ENCODE measurements at places on chromosomes 1 and 21. TPM values are rescaled to one million over a fixed set of nuclear protein-coding genes. Genes with fewer than 3 reads are reported as not detected.

The FCRL6 gene
- not detected for total RNA-seq

The DNM3 gene
- total RNA-seq = 72.0 TPM

The NEXN gene
- total RNA-seq = 1.2 TPM

The S100A7 gene
- not detected for total RNA-seq

The CD1B gene
- total RNA-seq = not detected

Measured in diencephalon (tissue), 1 donor.